Stimulated activated CD4-positive, alpha-beta T cell treated with anti-CD3 and anti-CD28 coated beads, Interleukin-4, amount 100 ng/mL, for 4 hours (primary cell): ENCODE measurements at places on chromosomes 12 and 14.

GRCh38 chr12:37543131-37543965 lies 773.2 kb upstream of the ALG10B start:
- DNase-seq, result no peak

- no peak for DNase-seq
These were observed 1.6 kb downstream of the TMEM229B start for GRCh38 chr14:67486890-67487289.

GRCh38 chr12:43221216-43221615 lies 330.8 kb downstream of the ADAMTS20 start:
- DNase-seq, result no peak

DNA sequence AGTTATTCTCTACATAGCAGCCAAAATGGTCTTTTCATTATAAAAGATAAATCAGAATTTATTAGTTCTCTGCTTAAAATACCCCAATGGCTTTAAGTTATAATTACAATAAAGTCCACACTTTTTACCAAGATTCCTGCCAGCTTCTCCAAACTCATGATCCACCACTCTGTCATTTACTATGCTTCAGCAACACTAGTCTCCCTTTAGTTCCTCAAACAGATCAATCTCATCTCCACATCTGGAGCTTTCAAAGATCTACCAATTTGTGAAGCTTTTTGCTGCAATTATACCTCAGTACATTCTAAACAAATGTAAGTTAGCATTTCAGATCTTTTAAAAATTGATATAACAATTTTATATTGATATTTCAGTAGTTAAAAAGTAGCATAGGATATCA lies 24.9 kb downstream of the CATSPERB start:
- no peak for DNase-seq

GRCh38 chr12:90275088-90275487 lies 566.5 kb upstream of the ATP2B1 start:
- no peak for DNase-seq

GRCh38 chr12:52524898-52525591 lies 4.9 kb upstream of the KRT5 start:
- no peak for DNase-seq
